ENCODE measurements at places on chromosomes 16 and 17. TPM values are rescaled to one million over a fixed set of nuclear protein-coding genes. Genes with fewer than 3 reads are reported as not detected.

Gene SLC16A6
- total RNA-seq = 2.6 TPM

Gene KCNH6
- 0.39 TPM for total RNA-seq

Gene CCL14
- total RNA-seq = 44.9 TPM

Gene ECI1
- 49.5 TPM for total RNA-seq

Gene FOXO3B
- total RNA-seq = 6.3 TPM

Gene KRTAP16-1
- total RNA-seq = not detected

Gene MYO15A
- total RNA-seq = 0.72 TPM

Gene CBX8
- total RNA-seq = 7.4 TPM

Gene CDC42EP4
- 123 TPM for total RNA-seq

Gene TK1
- total RNA-seq = 2.8 TPM

Gene ANKS3
- 34.4 TPM for total RNA-seq

Gene CARD14
- 3.4 TPM for total RNA-seq

Gene SBK1
- 4.0 TPM for total RNA-seq

Gene SREBF1
- total RNA-seq = 753 TPM

Gene CIBAR2
- not detected for total RNA-seq

Gene PIPOX
- 1.3 TPM for total RNA-seq

Gene NOG
- 0.14 TPM for total RNA-seq

Gene HOXB7
- 6.2 TPM for total RNA-seq

Gene ZNF205
- 18.7 TPM for total RNA-seq

Gene PIK3R6
- 0.95 TPM for total RNA-seq

Gene PNMT
- 0.47 TPM for total RNA-seq

Gene CBLN1
- total RNA-seq = 0.11 TPM

Gene NATD1
- 2.8 TPM for total RNA-seq

Gene EFNB3
- 1.5 TPM for total RNA-seq

Gene FBXO39
- total RNA-seq = 0.35 TPM

Gene FOXN1
- total RNA-seq = not detected

Gene HS3ST2
- total RNA-seq = 6.8 TPM

Gene FBF1
- 13.0 TPM for total RNA-seq

Gene CCDC200
- not detected for total RNA-seq

Gene ZFPM1
- 7.0 TPM for total RNA-seq

Gene KCNH4
- total RNA-seq = 0.19 TPM

Gene PABPN1L
- total RNA-seq = not detected

Gene PRR11
- 1.7 TPM for total RNA-seq

Gene KRT33A
- total RNA-seq = not detected
